ENCODE measurements at places on chromosomes 16 and 17.

DNA sequence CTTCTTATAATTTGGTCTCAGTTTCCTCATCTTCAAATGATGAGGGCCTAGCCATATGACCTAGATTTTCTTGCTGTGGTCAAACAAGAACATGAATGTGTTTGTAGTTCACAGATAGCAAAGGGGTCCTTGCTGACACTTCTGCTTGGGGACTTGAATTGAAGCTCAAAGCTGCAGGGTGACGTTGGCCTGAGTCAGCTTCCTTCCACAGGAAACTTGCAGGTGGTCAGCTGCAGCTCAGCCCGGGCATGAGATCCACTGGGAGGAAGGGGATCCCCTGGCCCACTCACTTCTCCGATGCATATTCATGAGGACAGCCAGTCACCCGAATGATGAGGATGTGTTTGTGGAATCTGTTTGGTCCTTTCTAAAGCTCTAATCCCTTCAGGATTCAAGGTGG lies 42.6 kb upstream of the AXIN2 start:
- DNase-seq, result no peak

DNA sequence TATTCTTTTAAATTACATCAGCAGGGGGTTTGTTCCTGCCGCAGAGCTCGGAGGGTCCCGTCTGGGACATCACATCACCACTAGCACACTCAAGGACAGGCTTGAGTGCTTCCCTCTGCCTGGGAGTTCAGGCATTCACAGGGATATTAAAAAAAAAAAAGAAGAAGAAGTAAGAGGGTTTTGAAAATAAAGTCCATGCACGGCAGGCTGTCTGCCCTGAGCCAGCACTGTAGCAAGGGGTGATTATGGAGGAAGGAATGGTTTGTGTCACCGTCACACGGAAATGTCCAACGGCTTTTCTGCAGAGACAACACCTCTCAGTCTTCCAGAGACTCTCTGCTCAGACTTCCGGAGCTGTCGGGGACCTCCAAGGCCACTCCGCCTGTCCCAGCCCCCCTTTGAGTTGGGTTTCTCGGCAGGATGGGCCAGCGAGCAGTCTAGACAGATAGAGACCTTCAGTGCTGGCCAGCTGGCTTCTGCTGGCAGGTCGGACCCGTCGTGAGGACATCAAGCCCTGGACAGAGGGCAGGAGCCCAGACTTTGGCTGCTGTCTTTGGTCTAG lies 33.6 kb downstream of the MEOX1 start:
- DNase-seq, result no peak

- no peak for DNase-seq
Observed at GRCh38 chr17:61872099-61872498, 8.8 kb upstream of the BRIP1 start.

DNA sequence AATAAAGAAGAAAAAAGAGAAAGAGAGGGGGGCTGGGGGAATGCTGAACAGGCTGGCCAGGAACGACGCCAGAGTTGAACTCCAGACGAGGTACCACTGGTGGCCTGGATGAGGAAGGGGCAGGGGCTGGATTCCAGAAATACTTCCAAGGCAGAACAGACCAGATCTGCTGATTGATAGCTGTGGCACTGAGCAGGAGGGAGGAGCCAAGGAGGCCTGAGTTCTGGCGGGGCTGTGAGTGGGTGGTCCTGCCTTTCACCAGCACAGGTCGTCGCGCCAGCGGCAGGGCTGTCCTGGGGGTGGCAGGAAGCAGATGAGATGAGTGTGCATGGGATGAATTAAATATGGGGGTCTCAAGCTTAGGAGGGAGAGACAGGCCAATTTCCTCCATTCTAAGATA lies 5.5 kb downstream of the CCDC42 start:
- no peak for DNase-seq

Measured in ovary (tissue), 10 donors.